ENCODE measurements at places on chromosomes 6 and 20.

GRCh38 chr6:15677822-15678221, 15.0 kb upstream of the DTNBP1 start:
- no peak for DNase-seq

DNA sequence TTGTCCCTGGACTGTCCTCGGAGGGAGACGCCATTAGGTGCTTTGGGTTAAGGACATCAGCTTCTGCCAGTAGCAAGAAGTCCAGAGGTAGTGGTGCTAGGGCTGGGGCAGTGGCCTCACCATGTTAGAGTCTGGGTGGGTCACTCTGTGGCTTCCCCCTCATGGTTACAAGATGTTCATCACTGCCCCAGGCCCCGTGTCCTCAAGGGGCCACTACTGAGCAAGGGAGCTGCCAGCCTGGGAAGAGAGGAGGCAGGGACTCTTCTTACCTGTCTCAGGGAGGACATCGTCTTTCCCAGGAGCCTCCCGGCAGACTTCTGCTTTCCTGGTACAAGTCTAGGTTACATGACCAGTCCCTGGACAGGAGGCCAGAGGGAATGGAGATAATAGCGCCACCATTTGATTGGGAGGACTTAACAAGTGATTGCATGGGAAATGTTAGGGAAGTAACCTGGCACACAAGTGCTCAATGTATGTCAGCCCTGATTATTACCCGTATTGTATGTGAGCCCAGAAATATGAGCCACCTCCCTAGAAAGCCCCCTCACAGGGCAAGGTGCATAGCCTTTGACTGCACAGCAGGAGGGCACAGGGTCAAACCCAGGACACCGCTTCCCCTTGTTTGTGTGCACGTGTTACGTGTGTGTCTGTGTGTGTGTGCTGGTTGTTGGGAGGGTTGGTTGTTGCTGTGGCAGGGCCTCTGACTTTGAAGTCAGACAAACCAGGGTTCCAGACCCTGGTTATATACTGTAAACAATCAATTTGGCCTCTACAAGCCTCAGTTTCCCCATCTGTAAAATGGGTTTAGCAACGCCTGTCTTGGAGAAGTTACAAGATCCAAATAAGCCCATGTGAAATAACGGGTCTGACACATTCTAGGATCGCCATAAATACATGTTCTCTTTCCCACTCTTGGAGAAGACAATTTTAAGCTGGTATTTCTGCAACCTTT, 30.0 kb downstream of the SIRPA start:
- no peak for DNase-seq

- no peak for DNase-seq
These were observed 679.5 kb upstream of the NRSN1 start for GRCh38 chr6:23446469-23446967.

DNA sequence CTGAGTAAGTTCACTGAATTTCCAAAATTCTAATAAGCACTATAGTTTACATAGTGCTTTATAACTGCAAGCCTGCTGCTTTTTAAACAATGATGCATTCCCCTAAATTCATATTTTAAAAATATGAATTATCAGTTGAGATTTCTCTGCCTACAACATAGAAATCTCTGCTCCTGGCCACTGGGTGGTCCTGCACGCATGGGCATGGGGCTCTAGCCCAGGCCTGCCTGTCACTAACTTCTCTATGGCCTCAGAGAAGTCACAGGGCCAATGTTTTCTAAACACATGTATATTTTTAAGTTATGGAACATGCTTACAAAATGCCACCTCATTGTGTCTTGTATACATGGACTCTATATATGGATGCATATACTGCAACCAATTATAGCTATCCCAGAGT, 211.0 kb downstream of the FOXC1 start:
- DNase-seq: no peak

DNA sequence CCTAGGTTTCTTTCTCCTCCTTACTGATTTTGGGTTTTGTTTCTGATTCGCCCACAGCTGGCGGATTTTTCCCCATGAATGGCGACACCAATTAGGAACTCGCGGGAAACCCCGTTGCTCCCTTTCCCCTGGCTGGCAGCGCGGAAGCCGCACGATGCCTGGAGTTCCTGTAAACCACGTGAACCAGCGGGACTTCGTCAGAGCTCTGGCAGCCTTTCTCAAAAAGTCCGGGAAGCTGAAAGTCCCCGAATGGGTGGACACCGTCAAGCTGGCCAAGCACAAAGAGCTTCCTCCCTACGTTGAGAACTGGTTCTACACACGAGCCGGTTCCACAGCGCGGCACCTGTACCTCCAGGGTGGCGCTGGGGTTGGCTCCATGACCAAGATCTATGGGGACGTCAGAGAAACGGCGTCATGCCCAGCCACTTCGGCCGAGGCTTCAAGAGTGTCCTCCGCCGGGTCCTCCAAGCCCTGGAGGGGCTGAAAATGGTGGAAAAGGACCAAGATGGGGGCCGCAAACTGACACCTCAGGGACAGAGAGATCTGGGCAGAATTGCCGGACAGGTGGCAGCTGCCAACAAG, 3.2 kb upstream of the SEC23B start:
- no peak for DNase-seq

- no peak for DNase-seq
These were observed 373.2 kb upstream of the MMS22L start for GRCh38 chr6:97656236-97656635.

DNA sequence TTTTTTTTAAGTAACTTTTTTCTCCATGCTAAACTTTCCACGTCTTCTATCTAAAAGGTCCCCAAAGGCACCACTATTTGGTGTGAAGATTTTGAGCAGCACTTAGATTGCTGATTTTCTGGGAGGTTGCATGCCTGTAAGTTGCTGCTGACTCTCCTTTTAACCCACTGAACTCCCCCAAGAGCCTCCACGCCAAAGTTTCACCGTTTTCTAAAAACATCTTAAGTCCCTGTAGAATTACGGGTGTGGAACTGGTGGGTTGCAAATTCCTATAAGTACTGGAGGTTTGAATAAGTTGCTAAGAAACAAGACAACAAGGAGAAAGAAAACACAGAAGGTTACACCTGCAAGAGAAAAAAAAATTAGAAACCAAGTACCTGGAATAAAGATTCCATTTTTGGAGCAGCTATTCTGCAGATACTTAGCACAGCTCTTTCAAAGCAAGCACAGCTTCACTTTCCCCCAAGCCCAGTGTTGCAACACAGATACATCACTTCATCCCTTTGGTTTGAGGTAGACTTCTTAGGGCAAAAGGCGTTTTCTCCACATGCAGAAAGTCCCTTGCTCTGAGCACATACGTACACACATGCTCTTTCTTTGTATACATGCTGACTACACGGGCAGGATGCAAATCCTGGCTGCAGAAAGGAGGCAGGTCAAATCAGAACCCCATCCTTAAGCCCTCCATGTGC, 5.0 kb downstream of the JAG1 start:
- DNase-seq: no peak

DNA sequence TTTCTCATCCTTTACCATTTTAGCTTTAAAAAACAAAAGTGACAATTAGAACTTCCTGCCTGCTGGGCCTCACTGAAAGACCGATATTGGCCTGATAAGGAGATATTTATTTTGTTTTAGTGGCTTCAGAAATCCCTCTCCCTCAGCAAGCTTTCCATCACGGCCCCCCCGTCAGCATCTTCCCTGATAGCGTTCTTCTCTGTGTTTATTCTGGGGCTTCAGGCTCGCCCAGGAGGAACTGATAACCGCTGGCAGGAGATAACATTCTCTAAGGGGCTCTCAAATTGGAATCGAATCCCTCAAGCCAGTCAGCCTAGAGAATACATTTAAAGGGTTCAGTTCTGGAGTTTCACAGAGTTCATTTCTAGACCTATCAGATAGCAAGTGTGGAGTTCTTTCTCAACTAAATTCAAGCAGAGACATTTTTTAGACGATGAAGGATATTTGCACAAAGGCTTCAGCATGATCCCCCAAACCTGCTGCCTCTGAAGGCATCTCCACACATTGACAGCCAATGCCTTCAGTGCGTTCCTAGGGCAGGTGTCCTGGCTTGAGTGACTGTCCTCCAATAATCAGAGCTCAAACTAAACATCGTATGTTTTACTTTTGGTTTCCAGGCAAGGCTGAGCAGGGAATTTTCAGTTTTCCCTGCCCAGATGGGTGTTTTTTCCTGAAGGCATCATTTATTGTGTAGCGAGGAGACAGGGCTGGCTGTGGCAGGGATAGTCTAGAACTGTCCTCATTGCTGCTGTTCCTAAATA, 17.0 kb downstream of the PRDM1 start:
- no peak for DNase-seq

DNA sequence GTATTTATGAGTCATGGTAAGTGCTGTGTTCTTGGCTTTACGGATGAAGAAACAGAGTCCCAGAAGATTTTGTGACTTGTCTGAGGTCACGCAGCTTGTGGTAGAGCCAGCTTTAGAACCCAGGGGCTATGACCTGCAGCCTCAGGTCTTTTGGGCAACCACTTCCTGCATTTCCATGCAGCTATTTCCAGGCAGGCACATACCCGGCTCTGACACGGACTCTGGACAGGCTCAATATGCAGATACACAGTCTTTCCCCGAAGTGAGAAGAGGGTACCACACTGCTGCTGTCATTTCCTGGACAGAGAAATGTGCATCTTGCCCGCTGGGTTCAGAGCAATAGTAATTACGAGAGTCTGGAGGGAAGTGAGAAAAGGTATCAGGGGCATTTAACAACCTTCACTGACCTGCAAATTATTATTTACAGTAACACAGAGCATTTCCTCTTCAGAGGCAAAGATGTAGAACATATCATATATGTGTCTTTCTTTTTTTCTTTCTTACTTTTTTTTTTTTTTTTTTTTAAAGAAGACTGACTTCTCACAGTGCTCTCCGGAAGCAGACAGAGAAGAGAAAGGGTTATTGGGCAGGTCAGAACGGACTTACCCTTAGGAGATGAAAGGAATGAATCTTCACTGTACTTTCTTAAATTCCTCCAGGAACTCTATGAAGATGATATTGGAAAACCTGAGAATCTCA, 185.1 kb downstream of the CLIC5 start:
- DNase-seq: no peak
